ENCODE measurements at places on chromosomes 3 and 15.

GRCh38 chr15:60442763-60443162 is 36.2 kb downstream of the ICE2 start:
- DNase-seq, result no peak

GRCh38 chr3:124882816-124883747 is 4.1 kb downstream of the ITGB5 start:
- DNase-seq, result no peak

- DNase-seq, result no peak
These were observed 21.4 kb downstream of the SECISBP2L start for GRCh38 chr15:49024840-49025239.

DNA sequence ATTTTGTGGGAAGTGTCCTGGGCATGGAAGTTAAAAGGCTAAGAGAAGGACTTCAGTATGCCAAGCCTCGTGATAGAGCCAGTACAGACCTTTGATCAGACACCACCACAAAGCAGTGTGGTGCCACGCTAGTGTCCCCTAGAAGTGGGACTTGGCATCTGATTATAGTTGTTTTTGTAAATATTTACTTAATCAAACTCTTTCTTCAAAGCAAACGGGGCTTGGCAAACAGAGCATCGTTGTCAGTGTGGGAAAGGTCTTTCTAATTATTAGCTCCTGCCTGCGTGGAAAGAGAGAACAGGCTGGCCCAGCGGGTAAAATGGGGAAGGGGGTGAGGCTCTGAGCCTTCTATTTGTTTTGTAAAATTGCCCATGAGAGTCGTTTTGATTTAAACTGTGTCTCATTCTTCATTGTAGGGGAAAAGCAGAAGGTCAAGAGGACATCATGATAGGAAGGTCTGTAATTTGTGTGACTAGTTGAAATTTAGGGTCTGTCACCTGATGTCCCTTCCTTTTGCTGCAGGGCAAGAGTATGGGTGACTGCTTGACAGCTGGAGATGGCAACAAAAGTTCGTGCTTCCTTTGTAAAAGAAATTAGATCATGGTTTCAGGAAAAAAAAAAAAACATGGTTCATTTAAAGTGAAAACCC is 105.0 kb downstream of the IQCH start:
- no peak for DNase-seq

DNA sequence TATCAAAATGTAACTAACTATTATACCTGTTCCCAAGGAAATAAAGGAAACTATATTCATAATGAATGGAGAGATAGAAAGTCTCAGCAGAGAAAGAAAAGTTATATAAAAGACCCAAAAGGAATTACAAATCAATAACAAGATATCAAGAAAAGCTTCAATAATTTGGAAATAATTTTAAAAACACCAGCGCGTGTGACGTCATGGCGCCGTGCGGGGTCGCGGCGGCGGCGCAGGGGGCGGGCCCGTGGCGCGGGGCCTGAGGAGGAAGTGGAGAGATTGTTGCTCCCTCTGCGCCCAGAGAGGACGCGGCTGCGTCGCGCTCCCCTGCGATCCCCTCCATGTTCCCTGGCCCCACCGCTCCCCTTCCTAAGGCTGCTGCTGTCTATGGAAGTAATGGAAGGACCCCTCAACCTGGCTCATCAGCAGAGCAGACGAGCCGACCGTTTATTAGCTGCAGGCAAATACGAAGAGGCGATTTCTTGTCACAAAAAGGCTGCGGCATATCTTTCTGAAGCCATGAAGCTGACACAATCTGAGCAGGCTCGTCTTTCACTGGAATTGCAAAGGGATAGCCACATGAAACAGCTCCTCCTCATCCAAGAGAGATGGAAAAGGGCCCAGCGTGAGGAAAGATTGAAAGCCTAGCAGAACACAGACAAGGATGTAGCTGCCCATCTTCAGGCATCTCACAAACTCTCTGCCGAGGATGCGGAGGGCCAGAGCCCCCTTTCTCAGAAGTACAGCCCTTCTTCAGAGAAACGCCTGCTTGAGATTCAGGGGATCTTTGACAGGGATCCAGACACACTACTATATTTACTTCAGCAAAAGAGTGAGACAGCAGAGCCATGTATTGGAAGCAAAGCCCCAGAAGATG is 4.1 kb downstream of the XCR1 start:
- DNase-seq, result no peak

GRCh38 chr3:16741890-16742289 is 136.7 kb upstream of the DAZL start:
- DNase-seq, result no peak

GRCh38 chr15:65916664-65917406 is 47.5 kb downstream of the RAB11A start:
- peak; percentile 91 for DNase-seq

DNA sequence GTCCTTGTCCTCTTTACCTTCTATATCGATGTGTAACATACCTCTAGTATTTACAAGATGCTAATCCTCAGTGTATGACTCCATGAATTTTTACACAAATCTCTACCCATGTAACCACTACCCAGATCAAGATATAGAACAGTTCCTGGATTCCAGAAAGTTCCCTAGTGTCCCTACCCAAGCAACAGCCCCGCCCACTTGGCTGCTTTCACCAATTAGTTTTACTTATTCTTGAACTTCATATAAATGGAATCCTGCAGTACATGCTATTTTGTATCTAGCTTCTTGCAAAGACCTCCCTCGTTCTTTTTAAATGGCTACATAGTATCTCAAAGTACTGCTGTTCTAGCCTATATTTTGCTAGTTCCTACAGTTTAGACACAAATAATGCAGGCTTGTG is 33.0 kb downstream of the CD276 start:
- no peak for DNase-seq

- no peak for DNase-seq
These were observed 170.4 kb downstream of the SMAD6 start for GRCh38 chr15:66872405-66872804.

GRCh38 chr15:75073197-75073596 is 49.8 kb downstream of the PPCDC start:
- DNase-seq, result no peak

- DNase-seq, result peak; percentile 79
These were observed 16.5 kb upstream of the LAMP3 start for GRCh38 chr3:183178833-183179549.

DNA sequence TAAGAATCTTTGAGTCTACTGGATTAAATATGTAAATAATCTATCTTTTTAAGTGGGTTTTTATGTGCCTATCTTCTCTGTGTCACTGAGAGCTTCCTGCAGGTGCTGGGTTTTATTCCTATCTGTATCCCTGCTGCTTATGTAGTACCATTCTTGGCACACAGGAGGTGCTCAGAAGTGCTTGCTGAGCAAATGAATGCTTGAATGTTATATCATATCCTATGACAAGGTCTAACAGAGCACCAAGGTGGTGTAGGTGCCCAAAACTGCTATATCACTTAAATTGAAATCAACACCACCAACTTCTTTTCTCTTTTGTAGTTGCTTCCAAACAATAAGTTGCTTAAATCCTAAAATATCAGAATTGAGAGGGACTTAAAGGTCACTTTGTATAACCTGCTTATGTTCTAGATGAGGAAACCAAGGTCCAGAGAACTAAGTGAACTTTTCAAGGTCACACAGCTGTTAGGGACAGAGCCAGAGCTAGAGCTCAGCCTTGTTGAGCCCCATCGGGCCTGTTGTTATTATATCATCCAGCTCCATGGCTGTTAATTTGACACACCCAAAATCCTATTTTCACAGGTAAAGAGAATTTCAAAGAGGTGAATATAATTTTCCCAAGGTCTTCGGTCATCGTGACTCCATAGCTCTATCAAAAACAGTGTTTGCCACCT is 46.0 kb downstream of the CCNL1 start:
- no peak for DNase-seq

DNA sequence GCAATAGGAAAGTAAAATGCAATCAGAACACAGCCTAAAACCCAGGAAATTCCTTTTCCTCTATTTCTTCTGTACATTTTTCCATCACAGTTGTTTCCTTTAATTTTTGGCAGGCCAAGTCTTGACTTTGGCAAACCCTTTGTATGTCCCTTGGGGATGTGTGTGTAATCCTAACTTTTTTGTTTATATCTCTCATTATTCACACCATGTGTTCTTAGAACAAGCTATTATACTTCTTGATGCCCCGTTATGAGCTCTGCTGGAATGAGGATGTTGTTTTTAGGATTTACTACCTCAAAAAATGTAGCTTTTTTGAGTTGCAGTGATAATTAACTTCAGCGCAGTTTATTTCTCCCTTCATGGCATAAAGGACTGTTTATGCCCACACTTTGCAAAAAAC is 123.4 kb downstream of the ABI3BP start:
- no peak for DNase-seq

GRCh38 chr15:53861792-53862191 is 102.3 kb upstream of the WDR72 start:
- DNase-seq, result no peak

GRCh38 chr3:171822431-171823106 is 12.3 kb upstream of the PLD1 start:
- DNase-seq, result no peak

- DNase-seq, result peak; percentile 81
These were observed 322.8 kb downstream of the ZNF621 start for GRCh38 chr3:40847551-40847992.

- no peak for DNase-seq
These were observed 60.0 kb downstream of the ZNF385D start for GRCh38 chr3:21691036-21691435.

- DNase-seq, result no peak
These were observed 108.8 kb downstream of the FAIM start for GRCh38 chr3:138717348-138717747.

GRCh38 chr3:45486136-45486535 is 97.8 kb downstream of the LARS2 start:
- DNase-seq, result no peak

DNA sequence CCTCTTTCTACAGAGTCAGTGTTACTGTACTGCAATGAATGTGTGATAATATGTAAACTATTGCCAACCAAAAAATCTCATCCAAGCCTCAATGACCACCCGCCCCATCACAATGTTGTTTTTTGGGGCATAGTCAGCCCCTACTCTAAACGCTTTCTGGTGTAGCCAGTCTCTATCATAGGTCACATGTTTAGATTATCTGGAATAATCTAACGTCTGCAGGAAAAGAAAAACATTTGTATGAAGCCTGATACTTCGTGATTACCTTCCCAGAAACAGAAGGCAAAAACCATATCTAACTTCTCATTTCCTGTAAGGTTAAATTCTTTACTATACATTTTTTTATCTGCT is 1331.8 kb upstream of the GBE1 start:
- DNase-seq, result no peak

- DNase-seq, result no peak
These were observed 26.8 kb downstream of the TRANK1 start for GRCh38 chr3:36918050-36918449.

DNA sequence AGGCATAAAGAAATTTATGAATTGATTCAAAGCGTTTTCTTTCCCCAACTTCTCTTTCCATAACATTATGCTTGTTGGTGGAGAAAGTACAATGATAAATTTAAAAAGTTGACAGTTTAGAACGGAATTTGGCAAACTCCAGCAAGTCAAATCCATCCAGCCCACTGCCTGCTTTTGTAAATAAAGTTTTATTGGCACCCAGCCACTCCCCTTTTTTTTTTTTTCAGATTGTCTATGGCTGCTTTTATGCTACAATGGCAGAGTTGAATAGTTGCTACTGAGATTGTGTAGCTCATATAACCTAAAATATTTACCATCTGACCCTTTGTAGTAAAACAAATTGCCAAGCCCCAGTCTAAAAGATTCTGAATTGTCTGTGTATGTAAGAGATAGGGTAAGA is 112.8 kb upstream of the RBMS3 start:
- DNase-seq, result no peak

GRCh38 chr3:158488670-158489069 is 82.3 kb upstream of the MLF1 start:
- DNase-seq, result no peak

DNA sequence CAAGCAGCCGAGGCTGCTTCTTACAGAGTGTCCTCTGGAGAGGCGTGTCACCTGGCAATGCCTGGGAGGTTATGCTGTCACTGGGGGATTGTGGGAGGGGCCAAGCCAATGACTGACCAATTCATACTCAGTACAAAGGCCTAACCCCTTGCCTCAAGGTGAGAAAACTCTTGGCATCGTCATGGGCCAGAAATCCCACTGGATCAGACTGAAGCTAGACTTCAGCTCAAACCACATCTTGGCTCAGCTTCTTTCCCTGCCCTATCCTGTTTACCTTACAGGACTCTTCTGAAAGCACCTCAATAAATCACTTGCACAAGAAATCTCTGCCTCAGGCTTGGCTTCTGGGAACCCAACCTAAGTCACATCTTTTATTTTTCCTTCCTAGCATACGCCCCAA is 9.5 kb downstream of the ANAPC13 start:
- DNase-seq, result no peak

DNA sequence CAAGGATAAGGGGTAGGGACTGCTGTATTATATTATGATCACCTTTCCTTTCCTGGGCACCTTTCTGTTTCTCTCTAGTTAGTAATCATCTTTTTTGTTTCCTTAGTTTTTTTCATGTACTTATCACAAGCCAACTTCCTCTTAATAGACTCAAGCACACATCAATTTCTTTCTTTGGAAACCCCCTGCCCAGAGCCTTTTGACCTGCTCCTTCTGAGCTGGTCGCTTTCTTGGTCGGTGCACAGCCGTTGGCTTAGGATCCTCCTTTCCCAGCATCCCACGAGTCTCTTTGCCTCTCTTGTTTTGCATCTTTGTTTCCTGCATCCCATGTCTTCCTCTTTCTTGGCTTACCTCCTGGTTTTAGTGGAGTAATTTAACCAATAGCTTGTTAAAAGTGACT is 26.9 kb downstream of the GASK1A start:
- no peak for DNase-seq

DNA sequence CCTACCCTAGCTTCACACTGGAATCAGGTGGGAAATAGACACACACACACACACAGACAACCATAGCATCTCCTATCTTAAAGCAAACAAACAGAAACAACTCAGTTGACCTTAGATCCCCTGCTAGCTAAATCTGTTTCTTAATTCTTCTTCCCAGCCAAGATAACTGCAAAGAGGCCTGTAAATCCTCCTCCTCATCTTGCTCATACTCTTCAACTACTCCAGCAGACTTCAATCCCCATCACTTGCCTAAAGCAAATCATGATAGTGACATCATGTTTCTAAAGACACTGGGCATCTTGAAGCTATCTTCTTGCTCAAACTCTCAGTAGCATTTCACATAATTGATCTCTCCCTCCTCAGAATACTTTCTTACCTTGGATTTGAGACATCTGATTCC is 303.0 kb downstream of the RBMS3 start:
- no peak for DNase-seq

DNA sequence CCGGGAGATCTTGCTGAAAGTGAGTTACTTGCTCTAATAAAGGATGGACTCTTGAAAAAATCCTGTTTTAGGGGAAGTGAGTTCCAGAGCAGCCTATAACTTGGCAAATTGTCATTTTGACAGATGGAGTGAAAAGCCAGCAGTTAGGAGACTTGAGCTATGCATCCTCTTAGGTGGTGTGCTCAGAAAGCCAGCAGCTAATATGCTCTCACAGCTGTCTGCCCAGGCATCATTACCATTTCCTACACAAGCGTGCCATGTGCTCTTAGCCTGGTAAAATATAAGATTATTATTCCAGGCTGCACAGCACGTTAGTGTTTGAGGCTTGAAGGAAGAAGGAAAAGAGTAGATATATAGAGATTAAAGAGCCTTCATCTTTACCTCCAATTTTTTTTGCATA is 151.0 kb downstream of the CHL1 start:
- no peak for DNase-seq

Data from iPS-NIHi11 (cell line).